Stimulated activated CD8-positive, alpha-beta memory T cell treated with anti-CD3 and anti-CD28 coated beads, Interleukin-15, amount 100 ng/mL, for 1 hour (primary cell): ENCODE measurements at places on chromosomes 4 and X.

GRCh38 chrX:39144323-39144722 is 343.1 kb downstream of the MID1IP1 start:
- no peak for DNase-seq

GRCh38 chr4:129998436-129999150 is 902.6 kb downstream of the C4orf33 start:
- DNase-seq: no peak

GRCh38 chr4:83217721-83218522 is 66.7 kb downstream of the COQ2 start:
- DNase-seq: no peak

DNA sequence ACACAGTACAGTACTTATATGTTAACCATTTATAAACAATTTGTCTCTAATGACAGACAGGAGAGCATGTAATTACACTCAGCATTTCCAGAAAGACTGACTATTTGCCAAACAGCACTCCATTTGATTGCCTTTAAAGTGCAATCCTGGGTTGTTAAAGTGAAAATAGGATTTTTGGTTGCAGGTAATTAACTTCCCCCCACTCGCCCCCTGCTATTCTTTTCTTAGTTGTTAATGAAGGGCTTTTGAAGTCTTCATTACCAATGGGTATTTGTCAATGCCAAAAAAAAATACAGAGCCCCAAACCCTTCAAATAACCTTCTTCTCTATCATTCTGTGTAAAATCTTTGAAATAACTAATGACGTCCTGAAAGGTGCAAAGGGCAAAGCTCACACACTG is 825.6 kb downstream of the STPG2 start:
- DNase-seq: no peak

GRCh38 chr4:108651014-108651791 is 804 bp downstream of the OSTC start:
- no peak for DNase-seq

DNA sequence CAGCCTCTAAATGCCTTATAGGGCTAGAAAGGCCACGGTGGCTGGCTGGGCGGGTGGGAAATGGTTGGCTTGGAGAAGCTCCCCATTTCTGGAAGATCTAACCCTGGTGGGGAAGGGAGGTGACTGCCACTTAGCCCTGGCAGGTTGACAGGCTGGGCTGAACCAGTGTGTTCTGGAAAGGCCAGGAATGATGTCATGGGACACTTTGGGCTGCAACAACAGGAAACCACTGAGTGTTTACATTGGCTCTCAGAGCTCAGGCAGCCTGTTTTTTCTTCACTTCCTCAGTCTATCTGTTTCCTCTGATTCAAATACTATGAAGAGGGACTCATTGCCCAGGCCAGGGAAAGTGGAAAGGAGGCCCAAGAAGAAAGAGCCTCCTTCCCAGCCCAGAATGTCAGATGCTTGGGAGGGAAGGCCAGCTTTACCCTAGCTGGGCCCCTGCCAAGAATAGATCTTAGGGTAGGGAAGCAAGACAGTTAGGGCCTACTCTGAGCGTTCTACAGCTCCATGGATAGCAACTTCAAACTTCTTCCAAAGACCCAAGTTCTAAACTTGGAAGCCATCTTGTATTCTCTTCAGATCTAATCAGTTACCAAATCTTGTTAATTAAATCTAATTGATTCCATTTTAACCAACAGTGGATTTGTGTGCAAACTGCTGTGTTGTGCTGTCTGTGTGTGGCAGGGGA is 65.8 kb upstream of the MSN start:
- no peak for DNase-seq

DNA sequence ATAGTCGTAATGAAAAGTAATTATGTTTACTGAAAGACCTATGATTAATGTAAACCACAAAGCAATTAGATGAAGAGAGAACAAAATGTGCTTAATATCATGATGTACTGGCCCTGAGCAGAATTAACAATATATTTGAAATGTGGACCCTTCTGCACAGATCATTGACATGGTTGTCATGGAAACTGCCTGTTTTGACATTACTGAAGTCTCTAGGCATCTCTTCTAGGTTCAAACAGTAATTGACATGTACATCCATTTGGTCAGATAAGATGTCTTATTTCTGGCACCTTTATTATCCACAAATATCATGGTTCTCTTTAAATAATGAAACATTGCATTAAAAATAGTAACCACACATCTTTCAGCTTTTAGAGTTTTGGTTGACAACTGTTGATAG is 251.7 kb upstream of the GNPDA2 start:
- DNase-seq: no peak

- no peak for DNase-seq
Measured at GRCh38 chrX:123994730-123995129, 33.2 kb downstream of the STAG2 start.

DNA sequence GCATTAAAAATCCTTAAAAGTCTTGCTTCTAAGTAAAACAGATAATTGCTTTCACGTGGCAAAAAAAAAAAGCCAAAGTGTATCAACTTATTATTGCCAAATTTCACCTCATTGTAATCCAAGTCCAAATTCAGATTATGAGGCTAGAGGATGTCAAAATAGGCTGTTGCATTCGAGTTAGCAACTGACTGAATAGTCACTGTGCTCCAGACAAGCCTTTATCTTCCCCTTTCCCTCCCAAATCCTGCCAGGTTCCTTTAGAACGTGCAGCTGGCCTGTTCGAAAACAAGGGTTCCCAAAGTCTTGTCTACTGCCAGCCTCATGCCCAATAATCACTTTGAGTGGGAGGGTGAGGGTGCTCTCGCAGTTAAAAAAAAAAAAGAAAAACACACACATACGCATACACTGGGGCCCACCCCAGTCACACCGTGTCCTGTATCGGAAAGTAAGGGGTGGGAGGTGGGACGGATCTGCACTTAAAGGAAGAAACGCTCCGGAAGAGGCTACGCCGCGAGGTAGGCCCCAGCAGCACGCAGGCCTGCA is 603 bp downstream of the MAD2L1 start:
- no peak for DNase-seq

DNA sequence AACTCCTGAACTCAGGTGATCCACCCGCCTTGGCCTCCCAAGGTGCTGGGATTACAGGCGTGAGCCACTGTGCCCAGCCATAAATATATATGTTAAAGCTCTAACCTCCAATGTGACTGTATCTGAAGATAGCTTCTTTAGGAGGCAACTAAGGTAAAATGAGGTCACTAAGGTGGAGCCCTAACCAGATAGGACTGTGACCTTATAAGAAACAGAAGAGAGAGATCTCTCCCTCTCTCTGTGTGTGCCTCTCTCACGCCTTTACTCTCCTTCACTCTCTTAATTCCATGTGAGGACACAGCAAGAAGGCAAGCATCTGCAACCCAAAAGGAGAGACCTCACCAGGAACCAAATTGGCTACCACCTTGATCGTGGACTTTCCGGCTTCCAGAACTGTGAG is 926 bp upstream of the MAGIX start:
- DNase-seq: no peak

DNA sequence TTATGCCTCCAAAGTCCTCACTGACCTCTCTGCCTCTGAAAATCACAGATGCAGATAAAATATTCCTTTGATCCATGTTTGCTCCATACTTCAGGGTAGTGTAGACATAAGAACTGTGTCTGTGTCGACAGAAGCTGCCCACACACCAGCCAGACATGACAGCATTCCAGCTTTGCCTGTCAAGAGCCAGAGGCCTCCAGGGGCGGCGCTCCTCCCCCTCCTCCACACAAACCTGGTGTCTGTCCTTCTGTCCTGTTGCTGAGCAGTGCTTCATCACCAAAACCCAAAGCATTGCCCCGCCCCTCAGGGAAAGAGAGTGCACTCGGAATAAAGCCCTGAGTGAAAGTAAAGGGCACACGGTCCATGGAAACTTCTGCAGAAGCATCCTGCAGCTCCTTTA is 379.4 kb downstream of the FBXW7 start:
- DNase-seq: no peak

DNA sequence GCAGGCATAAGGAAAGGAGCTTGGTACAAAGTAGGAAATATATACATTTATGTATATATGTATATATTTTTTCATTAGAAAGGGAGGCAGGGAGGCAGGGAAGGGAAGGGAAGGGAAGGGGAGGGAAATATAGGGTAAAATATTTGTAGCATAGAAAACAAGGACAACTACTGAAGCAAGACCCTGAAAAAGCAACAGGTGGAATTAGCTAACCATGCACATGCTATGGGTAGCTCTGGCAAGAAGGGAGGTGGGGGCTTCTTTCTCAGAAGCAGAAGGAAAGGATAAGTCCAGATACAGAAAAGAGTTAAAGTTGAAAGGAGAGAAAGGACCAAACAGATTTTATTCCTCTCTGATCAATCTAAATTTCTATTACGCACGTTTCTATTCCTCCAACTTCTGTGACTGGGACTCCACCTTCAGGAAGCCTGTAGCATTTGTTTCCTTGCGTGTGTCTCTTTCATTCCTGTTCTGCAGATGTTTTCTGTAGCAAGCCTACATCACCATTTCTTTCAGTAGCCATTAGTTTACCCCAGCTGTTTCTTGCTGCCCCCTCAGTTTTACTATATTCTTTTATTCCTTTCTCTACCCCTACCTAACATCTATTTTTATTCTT is 82.9 kb downstream of the OR13H1 start:
- no peak for DNase-seq

DNA sequence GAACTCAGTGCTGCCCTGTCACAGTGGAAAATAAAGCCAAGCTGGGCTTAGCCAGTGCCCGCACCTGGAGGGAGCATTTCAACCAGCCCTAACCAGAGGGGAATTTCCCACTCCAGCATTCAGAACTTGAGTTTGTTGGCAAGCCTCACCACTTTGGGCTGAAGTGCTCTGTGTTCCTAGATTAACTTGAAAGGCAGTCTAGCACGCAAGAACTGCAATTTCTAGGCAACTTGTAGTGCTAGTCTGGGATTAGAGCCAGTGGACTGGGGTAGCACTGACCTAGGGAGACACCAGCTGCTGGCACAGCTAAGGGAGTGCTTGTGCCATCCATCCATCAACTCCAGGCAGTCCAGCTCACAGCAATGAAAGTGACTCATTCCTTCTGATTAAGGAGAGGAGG is 1060.6 kb upstream of the GRID2 start:
- DNase-seq: no peak

GRCh38 chrX:76279007-76279406 is 106.1 kb downstream of the PBDC1 start:
- peak; percentile 6 for DNase-seq

DNA sequence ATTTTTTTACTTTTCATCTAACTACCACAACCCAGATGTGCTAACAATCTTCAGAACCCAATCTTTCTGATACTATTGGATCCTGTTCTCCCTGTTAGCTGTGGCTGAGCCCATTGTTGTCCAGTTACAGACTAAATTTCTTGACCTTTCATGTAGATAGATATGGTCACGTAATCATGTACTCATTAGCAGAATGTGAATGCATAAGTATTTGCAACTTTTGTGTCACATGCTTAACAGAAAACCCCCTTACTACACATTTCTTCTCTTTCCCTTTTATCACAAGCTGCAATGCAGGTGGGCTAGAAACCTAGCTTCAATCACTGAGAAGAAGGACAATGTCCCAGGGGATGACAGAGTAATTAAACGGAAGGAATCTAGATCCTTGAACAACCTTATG is 13.1 kb upstream of the FAM13A start:
- DNase-seq: no peak

- no peak for DNase-seq
Measured at GRCh38 chrX:323721-324628, 5.4 kb upstream of the GTPBP6 start.

- DNase-seq: no peak
Measured at GRCh38 chrX:20434986-20435385, 168.3 kb upstream of the RPS6KA3 start.

DNA sequence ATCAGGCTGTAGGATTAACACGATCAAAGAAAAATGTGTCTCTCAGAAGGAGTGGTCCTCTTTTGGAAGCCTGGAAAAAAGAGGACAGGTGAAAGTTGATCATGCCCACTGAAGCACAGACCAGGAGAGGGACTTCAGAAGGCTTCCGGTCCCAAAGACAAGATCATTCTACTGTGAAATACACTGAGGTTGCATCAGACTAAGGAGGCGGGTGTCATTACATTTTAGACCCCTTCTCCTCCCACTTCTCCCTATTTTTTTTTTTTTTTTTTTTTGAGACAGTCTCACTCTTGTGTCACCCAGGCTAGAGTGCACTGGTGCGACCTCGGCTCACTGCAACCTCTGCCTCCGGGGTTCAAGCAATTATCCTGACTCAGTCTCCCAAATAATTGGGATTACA is 67.5 kb downstream of the RBM47 start:
- no peak for DNase-seq

- DNase-seq: no peak
Measured at GRCh38 chr4:25494166-25494565, 117.1 kb downstream of the ANAPC4 start.

GRCh38 chrX:39832211-39832610 is 265.5 kb downstream of the BCOR start:
- DNase-seq: no peak

DNA sequence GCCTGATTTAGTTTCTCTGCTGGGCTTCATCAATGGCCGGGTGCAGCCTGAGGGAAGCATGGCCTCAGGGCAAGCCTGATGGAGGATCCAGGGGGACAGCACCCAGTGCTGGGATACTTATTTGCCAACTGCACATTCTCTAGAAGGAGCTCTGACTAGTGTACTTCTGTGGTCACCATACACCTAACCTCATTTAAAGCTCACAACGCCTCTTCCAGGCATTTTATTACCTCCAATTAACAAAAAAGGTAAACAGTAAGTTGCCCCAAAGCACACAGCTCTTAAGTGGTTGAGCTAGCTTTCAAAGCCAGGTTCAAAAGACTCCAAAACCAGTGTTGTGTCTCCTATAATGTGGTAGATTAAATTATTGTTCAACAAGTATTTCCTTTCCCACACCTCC is 26.8 kb upstream of the ATXN3L start:
- no peak for DNase-seq

GRCh38 chr4:8575457-8575856 is 4.7 kb upstream of the GPR78 start:
- no peak for DNase-seq

GRCh38 chrX:155662282-155662681 is 49.5 kb upstream of the TMLHE start:
- no peak for DNase-seq

- DNase-seq: no peak
Measured at GRCh38 chr4:140213116-140213515, 59.1 kb upstream of the MAML3 start.

DNA sequence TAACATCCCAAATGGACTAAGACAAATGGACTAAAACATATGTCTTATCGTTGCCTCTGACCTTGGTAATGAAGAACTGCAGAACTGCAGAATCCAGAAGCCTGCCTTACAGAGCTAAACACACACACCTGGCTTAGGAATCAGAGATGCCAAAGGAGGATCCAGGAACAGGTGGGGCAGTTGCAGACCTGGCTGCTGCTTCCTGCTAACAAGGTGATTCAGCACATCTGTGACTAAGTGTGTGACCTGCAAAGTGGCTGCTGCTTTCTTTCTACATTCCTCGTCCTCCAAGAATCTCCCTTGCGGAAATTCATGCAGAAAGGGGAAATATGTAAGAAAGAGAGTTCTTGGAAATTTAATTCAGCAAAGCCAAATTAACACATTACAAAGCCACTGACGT is 96.8 kb upstream of the NLGN4X start:
- DNase-seq: no peak

GRCh38 chrX:32871636-32872035 is 339.7 kb downstream of the DMD start:
- DNase-seq: no peak

- no peak for DNase-seq
Measured at GRCh38 chr4:138269175-138269574, 27.0 kb upstream of the SLC7A11 start.

GRCh38 chr4:75895744-75896314 is 6.4 kb downstream of the PPEF2 start:
- DNase-seq: no peak
